NCI-H1105 (cell line): ENCODE measurements at places on chromosomes 4 and X.

DNA sequence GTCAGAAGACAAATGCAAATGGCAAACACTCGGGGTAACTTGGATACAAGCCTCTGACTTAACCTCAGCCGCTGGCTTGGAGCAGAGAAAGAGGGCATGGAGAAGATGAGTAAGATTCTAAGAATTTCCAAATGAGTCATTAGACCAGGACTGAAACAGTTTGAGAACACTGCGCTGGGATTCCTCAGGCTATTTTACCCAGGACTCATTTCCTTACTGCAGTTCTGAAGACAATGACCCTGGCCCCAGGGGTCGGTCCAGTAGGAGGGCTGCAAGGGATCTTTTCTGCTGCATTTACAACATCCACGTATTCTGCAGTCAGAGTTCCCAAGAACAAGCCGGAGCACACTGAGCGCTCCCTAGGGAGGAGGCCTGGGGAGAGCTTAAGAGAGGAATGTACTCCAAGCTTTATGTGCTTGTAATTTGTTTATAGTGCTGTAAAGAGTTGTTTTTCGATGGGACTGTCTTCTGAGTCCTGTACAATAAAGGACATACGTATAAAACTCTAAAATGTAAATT, 27.3 kb upstream of the SORBS2 start:
- no peak for DNase-seq

DNA sequence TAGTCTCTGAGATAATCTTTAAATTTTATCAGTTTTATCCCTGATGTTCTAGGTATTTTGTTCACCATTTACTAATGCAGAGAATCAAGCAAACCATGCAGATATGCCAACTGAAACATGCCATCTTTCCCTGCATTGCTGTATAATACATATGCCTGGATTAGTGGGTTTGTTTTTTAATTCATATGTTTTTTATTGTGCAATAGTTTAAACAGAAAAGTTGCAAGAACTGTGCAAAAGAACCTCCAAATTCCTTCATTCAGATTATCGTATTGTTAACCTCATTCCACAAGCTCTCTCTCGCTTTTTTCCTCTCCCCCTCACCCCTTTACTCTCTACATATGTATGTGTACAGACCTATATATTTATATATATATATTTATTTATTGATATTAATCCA, 244.6 kb downstream of the NKX6-1 start:
- DNase-seq: no peak

GRCh38 chr4:148982200-148982599, 540.0 kb upstream of the NR3C2 start:
- no peak for DNase-seq

GRCh38 chr4:173171098-173171497, 2.5 kb downstream of the GALNT7 start:
- no peak for DNase-seq

DNA sequence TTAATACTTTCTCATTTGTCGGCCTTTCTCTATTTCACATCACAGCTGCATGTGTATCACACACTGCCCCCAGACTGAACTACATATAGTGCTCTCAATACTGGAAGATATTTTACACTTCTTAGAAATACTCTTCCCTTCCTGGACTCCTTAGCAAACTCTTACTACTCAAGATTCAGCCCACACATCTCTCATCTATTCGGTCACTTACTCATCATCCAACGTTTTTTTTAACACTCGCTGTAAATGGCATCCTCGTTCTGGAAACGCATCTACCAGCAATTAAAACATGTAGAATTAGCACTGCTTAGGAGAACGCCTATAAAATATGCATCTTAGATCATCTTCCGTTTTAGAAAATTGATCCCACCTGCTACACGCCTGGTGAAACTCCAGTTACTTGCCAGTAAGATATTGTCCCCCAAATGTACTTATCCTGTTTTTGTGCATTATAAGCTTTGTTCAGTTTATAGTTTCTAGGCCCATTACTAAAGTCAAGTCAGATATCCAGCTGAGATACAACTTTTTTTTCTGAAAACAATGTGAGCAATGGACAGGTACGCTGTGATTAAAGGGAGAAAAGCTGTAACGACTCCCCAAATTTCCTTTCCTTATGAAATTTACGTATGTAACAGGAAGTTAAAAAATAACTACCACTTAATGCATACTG, 1.0 kb downstream of the LRP2BP start:
- DNase-seq: no peak

DNA sequence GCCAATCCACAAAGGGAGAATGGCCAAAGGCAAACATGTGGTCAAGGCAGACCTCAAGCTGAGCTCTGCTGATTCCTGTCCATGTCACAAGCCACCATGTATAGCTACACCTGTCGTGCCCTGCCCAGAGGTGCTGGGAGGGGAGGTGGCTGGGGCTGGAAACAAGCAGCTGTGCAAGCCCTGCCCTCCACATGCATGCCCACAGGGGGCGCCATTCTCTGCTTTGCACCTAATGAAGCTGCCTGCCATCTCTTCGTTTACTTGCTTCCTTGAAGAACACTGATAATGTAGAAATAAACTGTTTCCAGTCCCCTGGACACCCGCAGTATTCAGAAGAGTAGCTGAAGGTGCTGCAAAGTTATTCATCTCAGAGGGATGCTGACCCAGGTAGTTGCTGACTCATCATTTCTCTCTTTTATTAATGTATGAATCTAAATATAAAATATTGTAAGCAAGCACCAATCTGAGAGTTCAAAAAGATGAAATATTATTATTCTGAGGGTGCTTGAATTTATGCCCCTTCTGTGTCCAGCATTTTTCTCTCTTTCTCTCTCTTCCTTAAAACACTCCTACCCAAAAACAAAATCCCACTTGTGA, 278.6 kb downstream of the ADGRA3 start:
- DNase-seq: no peak

GRCh38 chr4:121114756-121115155, 42.4 kb upstream of the NDNF start:
- no peak for DNase-seq

GRCh38 chr4:164012396-164013027, 518.0 kb downstream of the TMA16 start:
- DNase-seq: no peak

GRCh38 chrX:13550346-13550745, 19.1 kb upstream of the EGFL6 start:
- no peak for DNase-seq

- no peak for DNase-seq
Observed at GRCh38 chrX:70554081-70554480, 109.4 kb downstream of the DLG3 start.

- no peak for DNase-seq
Observed at GRCh38 chr4:3375688-3376087, 66.1 kb upstream of the HGFAC start.

GRCh38 chr4:80989921-80990544, 40.5 kb upstream of the BMP3 start:
- peak; percentile 18 for DNase-seq

GRCh38 chr4:149885896-149886295, 70.3 kb upstream of the IQCM start:
- no peak for DNase-seq

GRCh38 chrX:10744007-10744406, 123.6 kb upstream of the MID1 start:
- DNase-seq: no peak

GRCh38 chrX:130125091-130125874, 15.0 kb upstream of the ELF4 start:
- no peak for DNase-seq

DNA sequence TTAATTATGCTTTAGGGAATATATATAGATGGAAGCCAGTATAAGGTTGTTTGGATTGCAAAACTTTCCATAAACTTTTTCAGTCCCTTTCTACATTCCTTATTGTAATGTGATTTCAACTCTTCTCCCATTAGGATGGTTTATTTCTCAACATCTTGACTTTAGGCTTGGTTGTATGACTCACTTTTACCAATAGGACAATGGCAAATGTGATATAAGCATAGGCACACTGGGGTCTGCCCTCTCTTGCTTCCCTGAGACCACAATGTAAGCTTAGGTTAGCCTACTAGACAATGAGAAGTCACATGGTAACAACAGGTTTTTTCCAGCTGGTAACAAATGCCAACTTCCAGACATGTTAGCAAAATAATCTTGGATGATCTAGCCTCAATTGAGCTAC, 163.3 kb upstream of the RBPJ start:
- DNase-seq: no peak

GRCh38 chr4:14167876-14168510, 540.5 kb upstream of the BOD1L1 start:
- DNase-seq: no peak

- no peak for DNase-seq
Observed at GRCh38 chrX:46325312-46325877, 219.8 kb downstream of the ZNF674 start.

DNA sequence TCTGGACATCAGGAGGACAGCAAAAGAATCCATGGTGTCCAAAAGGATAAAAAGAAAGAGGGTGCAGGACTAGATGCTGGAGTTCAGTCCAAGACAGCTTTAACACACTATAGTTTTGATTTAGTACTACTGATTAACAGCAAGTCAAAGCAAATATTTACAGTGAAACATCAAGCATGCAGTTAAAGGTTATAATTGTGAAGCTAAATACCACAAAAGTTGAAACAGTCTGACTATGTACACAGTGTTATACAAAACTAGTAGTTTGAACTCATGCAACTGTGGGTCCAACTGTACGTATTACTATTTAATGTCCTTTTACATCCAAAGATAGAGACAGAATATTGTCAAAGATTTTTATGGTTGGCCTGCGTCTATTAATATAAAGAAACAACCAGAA, 57.6 kb downstream of the CHIC2 start:
- no peak for DNase-seq

DNA sequence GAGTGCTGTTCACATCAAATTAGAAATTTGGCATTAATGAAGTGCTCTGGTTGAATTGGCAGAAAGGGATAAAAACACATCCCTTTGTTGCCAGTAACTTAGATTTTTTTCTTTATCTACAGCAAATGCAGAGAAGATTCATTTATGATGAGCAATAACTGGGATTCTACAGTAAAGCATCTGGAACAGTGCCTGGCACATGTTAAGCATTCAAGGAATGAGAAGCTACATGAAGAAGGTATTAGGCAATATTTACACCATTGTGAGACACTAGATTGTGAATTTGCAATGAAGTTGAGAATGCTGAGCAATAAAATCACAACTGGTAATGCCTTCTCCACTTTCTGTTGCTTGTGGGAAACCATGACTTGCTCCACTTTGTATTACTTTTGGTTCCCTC, 33.5 kb downstream of the PCDH19 start:
- DNase-seq: no peak

DNA sequence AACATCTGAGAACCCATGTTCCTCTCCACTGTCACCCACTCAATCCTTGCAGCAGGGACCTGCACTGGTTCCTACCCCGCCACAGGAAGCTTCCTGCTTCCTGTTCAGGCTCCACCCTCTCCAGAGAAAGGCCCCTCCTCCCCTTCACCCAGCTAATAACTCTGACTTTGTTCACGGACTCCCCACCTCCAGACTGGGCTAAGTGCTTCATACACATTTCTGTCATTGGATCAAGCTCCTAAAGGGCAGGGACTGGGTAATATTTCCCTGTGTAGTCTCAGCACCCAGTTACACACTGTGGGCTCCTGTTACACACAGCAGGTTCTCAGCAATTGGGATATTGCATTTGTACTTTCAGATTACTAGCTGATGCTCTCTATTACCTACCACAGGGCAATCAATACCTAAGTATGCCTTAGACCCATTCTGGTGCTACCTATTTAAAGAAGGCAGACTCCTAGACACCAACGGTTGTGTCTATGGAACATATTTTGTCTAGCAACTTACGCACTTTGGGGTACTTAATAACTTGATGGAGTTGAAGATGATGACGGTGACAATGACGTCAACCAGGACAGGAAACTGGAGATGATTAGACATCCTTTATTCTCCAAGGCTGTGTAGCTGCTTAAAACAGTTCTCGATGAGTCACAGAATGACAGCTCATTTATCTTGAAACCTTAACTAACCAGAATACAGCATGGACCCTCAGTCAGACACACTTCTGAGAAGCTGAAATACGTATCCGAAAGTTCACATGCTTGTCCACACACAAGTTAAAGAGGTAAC, 58.1 kb downstream of the MAML3 start:
- no peak for DNase-seq

DNA sequence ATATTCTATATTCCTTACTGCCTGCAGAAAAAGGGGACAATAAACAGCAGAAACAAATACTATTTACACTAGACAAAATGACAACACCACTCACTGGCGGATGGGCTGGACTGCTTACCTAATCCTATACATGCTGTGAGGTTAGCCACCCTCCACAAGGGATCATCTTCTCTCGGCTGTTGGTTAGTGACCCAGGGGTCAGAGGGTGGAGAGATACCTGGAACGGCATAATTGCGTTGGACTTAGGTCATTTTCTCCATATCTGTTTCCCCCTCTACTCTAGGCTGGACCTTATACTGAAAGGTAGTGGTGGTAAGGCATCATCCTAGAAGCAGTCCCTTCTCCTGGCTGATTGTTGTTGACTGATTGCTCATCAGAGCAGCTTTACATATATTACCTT, 286.8 kb upstream of the UGT8 start:
- no peak for DNase-seq

DNA sequence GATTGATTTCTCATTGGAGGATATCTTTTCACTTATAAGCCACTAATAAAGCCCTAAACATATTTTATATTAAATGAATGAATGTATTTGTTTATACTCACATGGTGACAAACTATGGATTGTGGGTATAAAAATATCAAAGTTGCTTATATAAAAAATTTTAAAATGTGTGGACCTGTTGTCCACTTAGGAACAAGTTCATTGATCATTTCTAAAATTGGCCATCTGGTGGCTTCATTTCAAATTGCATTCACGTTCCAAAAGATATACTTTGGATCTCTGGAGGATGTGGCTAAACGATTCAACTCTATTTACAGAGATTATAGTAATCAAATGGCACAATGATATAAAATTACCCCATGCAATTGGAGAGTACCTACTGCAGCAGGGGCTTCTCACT, 32.5 kb downstream of the FSTL5 start:
- no peak for DNase-seq
